ENCODE measurements at places on chromosomes 5 and 9.

DNA sequence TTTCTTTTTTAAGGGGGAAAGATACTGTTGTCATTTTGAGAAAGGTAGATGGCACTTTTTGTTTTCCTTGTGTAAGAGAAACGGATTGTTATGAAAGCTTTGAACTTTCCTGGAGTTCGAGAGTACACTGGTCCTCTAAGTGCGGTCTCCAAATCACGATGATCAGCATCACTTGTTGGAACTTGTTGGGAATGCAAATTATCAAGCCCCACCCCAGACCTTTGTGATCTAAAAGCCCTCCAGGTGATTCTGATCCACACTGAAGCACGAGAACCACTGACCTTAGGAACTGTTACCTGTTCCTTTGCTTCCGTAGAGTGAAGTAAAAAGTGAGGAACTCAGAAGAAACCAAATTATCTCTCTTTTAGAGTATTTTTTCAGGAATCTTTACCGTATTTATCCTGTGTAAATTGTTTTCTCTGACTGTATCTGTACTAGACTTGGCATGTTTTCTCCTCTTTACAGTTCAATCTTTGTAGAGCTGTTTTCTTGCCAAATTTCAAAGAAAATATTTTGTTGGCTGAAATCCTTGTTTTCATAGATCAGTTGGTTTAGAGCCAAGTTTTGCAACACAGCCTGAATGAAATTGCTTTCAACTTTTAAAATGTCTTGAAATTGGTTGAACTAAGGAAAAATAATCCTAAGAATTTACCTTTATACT, 4.0 kb downstream of the MAT2B start:
- DNase-seq, result peak; percentile 97

- peak; percentile 87 for DNase-seq
These were observed 1263.3 kb upstream of the CDH9 start for GRCh38 chr5:28301712-28302111.

GRCh38 chr5:10288592-10289219, 19.0 kb downstream of the CMBL start:
- peak; percentile 62 for DNase-seq

DNA sequence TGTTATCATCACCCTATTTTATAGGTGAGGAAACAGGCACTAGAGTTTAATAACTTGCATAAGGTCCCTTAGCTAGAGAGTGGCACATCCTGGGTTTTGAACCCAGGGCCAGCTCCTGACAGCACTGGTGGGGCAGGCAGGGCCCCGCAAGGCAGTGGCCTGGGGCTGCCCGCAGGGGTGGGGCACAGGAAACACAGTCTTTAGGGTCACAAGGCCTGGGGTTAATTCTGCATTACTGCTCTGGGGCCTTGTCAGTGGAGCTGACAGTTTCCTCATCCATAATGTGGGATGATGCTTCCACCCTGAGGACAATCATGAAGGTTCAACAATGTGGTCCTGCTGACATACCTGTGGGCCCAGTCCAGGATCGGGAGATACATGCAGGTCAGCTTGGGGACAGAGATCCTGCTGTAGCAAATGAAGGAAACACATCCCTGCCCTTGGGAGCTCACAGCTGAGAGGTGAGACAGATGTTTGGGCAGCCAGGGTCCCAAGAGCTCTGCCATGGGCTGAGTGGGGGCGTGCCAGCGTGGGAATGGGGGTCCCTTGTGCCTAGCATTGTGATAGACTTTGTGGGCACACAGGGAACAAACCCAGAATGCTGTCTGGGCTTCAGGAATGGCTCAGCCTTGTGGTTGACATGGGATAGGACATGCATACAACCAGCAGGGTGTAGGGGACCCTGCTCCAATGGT, 14.7 kb downstream of the FGF18 start:
- DNase-seq, result no peak

GRCh38 chr9:87878989-87879511, 3.6 kb upstream of the SPATA31E1 start:
- DNase-seq, result peak; percentile 77

DNA sequence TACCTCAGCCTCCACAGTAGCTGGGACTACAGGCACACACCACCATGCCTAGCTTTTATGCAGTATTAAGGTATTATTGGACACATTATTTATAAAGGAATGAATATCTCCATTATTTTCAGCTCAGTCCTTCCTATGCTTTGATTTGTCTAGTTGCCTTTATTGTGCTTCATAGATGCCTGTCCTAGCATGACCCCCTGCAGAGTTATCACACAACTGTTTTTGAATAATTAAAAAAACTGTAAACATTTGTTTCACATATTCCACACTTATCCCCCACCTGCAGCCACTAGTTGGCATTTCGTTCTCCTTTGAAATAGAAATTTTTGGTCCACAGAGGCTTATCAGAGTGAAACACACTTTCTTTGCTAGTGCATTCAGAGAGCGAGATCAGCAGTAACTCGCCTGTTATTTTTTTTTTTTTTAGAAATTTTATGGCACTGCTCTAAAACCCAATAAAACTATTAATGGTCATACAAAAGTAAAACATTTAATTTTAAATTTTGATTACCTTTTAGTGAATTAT, 151.8 kb upstream of the RASA1 start:
- no peak for DNase-seq

GRCh38 chr5:50655810-50656205, 10.6 kb upstream of the PARP8 start:
- peak; percentile 65 for DNase-seq

DNA sequence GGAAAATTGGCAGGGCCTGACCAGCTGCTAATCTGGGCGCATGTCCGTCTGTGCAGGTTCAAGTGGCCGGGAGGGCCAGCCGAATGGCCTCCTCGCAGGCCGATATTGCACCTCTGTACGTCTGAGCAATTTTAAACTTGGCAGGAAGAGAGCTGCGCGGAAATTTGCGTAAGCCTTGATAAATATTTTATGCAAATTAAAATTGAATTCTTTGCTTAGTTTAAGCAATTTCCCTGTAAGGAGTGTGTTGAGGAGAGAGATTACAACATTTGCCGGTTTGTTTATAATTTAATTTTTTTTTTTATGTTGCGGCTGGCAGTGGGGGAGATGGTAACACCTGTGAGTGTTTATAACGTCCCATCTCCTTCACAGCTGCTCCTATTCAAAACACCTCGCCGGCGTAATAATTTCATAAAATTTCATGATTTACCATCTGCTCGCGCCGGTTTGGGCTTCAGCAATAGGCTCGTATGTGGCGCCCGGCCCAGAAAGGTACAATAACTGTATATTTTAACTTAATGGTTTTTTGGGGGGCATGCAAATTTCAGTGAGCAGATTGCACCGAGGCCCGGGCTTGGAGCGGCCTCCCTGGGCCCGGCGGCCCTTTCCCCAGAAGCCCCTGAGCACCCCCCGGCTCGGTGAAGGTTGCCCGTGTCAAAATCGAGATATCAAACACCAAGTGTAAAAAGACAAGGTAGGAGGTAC, 269.4 kb upstream of the MVB12B start:
- DNase-seq, result no peak

GRCh38 chr5:119187776-119188529, 117.1 kb downstream of the DMXL1 start:
- no peak for DNase-seq

DNA sequence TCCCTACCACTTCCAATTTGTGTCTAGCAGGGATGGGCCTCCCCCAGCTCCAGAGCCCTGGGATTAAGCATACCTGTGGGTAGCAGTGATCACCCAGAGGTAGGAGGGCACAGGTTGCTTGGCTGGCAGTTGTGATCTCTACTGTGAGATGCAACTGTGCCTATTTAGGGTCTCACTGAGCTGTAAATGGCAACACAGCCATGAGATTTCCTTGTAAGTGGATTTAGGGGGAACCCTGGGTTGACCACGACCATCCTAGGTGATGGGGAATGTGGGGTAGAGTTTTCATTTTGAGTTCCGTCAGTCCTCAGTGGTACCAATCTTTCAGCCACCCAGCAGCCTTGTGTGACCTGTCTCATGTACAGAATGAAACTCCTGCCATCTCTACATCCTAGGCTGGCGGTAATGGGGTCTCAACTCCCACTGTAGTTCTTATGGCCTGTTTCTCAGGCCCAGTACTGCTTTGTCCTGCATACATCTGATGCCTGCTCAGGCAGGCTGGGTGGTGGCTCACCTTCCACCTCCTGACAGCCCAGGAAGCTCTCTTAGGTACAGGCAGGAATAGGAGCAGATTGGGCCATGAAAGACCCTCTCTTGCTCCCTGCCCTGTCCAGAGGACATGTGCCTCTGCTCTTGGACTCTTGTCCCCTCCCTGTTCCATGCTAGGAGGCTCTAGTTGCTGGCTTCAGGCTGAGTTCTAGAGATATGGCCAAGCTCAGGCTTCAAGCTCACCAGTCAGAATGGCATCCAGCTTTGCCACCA, 8.1 kb downstream of the HNRNPAB start:
- DNase-seq, result no peak

- no peak for DNase-seq
These were observed 35.4 kb downstream of the ADAMTS2 start for GRCh38 chr5:179309751-179310320.

GRCh38 chr9:20002011-20002410, 213.2 kb upstream of the SLC24A2 start:
- DNase-seq, result peak; percentile 23

GRCh38 chr9:7756088-7756487, 43.5 kb downstream of the DMAC1 start:
- DNase-seq, result peak; percentile 77

DNA sequence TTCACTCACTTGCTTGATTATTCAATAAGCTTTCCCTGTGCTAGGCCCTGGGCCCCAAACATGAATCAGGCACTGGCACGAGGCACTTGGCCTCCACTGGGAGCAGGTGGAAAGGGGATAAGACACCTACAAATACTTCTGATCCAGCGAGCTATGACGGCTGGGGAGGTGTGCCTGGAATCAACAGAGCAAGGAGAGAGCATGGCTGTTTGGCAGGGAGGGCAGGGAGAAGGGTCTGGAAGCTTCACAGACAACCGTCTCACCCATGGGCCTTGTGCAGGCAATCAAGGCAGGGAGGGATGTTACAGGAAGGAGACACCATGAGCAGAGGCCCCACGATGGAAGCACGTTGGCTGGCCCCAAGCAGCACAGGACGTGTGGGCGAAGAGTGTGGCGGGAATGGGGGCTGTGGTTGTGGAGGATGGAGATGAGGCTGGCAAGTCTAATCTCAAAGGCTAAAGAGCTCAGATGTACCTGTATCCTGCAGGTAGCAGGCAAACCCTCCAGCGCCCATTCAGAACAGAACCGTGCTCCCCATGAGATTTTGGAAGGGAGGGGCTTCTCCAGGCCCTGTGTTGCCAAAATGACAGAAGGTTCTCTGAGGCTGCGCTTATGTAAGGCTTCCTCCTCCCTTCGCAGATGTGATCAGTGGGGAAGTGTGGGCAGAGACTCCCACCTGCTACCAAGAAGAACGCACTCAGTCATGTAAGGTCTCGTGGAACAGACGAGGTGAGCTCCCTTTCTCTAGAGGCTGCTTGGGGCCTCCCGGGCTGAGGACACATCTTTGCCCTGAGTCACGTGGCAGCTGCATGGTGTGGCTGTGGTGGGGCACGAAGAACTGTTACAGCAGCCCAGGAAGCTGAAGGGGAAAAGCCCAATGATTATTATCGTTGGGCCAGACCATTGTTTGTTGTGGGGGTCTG, 189.7 kb downstream of the DAB2IP start:
- DNase-seq, result no peak

- no peak for DNase-seq
These were observed 56.1 kb downstream of the EBF1 start for GRCh38 chr5:159043590-159043989.

DNA sequence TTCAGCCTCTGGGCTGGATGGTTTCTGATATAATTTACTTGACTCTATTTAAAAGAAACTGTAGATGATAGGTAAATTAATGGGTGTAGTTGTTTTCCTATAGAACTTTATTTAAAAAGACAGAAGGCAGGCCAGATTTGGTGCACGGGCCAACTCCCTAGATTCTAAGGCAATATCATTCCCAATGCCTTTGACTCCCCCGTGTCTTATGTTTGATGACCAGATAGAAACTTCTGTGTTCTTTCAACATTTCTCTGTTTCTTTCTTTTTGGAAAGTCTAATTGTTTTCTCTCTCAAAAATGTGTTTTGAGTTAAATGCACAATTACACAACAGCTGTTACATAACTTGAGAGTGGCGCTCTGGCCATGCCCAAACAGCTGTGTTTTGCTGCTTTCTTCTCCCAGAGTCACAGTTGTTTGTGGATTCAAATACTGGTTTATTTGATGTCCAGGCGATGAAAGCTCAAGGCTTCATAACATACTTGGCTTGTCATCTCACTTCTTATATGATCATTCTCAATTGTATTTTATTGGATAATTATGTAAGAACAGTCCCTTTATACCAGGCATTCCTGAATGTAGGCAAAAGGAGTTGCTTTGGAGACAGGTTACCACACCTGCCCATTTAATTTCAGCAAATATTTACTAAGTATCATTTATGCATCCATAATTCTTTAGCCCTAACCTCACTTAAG, 1.7 kb upstream of the ALDH1A1 start:
- no peak for DNase-seq

DNA sequence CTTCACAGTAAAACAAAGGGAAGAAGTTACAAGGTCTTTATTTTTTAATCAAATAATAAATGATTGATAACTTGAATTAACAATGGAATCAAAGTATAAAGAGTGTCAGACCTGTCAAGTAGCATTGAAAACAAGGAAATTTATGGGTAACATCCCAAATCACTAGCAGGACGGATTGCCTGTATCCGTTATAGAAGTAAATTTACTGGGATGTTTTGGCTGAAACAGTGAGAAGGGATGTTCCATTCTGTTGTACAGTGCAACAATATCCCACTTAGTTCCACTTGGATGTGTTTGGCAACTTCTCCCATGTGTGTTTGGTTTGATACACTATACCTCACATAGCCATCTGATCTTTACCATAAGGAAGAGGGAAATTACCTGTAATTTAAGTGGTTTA, 421.0 kb upstream of the CHD1 start:
- no peak for DNase-seq

DNA sequence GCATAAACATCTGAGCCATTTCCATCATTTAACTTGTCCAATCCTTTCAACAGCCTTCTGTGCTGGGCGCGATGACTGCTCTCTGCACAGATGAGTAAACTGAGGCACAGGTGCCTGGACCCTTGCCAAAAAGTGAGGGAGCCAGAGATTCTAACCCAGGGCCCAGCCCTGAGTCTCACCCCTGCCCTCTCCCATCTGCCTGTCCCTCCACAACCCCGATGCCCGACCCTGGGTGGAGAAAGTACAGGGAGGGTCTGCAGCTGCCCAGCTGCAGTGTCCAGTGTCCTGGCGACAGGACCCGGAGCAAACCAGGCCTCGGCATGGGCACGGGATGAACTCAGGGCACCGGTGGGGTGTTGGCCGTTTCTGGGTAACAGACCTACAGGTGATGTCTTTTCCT, 39.6 kb upstream of the CLPTM1L start:
- no peak for DNase-seq

DNA sequence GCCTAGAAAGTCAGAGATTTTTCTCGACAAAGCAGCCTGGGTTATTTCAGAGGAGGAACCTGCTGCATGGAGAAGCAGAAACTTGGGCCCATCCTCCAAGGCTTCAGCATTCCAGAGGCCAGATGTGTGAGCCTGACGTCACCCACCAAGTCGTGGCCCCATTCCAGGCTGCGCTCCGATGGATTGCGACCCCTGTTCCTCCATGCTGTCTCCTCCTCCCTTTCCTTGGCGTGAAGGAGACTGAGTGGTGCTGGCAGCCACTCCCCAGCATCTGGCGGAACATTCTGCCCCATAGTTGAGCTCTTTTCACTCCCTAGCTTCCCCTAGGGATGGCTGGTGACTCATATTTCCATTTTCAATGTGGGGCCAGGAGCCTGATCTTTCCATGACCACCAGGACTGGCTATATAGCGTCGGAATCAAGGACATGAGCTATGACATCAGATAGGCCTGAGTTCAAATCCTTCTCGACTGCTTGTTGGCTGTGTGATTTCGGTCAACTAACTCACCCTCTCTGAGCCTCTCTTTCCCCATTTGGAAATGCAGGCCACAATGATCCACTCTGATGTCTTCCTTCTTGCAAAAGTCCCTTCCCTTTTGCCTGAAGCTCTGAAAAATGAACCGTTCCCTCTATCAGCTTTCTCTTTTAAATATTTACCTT, 24.5 kb upstream of the DUSP1 start:
- DNase-seq, result no peak
